ENCODE measurements at places on chromosomes 4 and X.

DNA sequence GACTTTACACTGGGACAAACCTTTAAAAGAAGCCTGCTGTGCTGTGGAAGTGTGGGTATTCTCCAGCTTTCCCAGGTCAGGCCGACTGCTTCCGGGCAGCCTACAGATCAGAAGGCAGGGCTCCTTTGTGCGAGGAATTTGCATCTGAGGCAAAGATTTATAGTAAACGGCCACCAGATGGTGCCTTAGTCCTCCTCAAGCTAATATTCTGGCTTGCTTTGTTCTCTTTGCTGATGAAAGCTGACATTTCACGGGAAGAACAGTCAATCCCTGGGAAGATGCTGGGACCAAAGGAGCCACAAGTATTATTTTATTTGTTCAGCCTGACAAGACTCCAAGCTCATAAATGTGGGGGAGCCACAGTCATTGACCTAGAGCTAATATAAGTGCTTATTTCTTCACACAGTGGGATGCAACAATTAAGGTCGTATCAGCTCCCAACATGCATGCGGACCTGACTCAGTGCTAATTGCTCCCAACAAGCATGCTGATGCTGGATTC, 120.7 kb upstream of the TRIM2 start:
- peak; percentile 56 for DNase-seq

DNA sequence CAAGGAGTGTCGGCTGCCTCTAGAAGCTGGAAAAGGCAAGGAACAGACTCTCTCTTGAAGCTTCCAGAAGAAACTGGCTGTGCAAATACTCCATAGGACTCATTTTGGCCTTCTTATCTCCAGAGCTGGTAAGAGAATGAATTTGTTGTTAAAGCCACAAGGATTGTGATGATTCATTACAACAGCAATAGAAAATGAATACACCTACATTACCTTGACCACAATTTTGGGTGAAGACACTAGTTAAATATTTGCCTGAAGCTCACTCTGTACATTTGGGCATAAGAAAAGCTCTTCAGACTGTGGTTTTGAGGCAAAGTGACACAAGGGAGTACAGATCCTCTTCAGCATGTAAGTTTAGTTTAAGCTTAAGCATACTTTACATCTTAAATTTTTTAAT, 134.5 kb upstream of the TLL1 start:
- no peak for DNase-seq

DNA sequence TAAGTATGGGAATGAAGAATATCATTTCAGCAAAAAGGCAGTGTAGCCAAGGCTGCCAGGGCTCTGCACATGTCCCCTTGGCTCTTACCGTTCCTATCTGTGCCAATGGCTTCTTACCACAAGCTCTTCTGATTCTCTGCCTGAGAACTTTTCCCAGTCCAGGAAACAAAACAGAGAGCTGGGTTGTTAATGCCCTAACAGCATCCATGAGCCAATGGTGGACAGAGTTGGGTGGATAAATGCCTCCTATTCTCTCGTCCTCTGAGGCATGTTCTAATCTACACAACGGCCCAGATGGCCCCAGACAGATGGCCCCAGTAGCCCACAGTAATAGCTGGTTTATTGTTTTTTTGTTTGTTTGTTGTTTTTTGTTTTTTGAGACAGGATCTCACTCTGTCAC, 28.0 kb downstream of the SCD5 start:
- DNase-seq = no peak

GRCh38 chrX:139008185-139008584, 296.7 kb upstream of the FGF13 start:
- DNase-seq = no peak

DNA sequence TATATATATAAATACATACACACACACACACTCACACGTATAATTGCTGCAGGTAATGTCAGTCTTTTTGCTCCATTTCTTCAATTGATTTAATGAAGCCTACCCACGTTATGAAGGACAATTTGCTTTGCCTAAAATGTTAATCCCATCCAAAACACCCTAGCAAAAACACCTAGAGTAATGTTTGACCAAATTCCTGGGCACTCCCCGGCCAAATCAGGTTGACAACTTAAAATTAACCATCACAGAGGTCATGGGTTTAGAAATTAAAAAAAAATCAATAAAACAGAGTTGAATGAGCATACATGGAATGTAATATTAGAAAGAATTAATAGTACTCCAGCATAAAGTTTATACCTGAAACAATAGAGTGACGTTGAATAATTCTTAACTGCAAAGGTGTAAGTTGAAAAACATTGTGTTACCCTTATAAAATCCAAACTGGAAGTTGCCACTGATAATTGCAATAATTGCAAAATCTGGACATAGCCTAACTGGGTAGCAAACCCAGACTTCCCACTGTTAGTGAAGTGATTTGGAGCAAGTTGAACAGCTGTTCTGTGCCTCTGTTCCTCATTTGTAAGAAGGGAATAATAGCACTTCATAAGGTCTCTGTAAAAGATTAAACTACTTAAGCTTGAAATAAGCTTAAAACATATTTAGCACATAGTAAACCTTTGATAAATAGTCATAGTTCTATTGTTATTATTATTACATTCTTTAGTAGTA, 2120.5 kb downstream of the PCDH7 start:
- DNase-seq = no peak

GRCh38 chr4:110854021-110854678, 231.3 kb upstream of the PITX2 start:
- DNase-seq = no peak

- no peak for DNase-seq
Observed at GRCh38 chr4:39820186-39820585, 122.2 kb downstream of the UBE2K start.

- DNase-seq = no peak
Observed at GRCh38 chr4:156889616-156890594, 81.7 kb downstream of the PDGFC start.

GRCh38 chr4:72875138-72875537, 194.4 kb downstream of the COX18 start:
- no peak for DNase-seq

- DNase-seq = no peak
Observed at GRCh38 chr4:176957353-176958118, 164.8 kb upstream of the VEGFC start.

- DNase-seq = no peak
Observed at GRCh38 chr4:139575072-139575471, 19.1 kb upstream of the SETD7 start.

- DNase-seq = no peak
Observed at GRCh38 chr4:178612733-178613132, 1170.5 kb upstream of the AGA start.

- DNase-seq = no peak
Observed at GRCh38 chrX:55161581-55161980, 58.6 kb upstream of the PAGE5 start.

- DNase-seq = no peak
Observed at GRCh38 chr4:106583567-106583966, 215.0 kb upstream of the GIMD1 start.

GRCh38 chr4:170721812-170722373, 632.1 kb upstream of the AADAT start:
- no peak for DNase-seq

DNA sequence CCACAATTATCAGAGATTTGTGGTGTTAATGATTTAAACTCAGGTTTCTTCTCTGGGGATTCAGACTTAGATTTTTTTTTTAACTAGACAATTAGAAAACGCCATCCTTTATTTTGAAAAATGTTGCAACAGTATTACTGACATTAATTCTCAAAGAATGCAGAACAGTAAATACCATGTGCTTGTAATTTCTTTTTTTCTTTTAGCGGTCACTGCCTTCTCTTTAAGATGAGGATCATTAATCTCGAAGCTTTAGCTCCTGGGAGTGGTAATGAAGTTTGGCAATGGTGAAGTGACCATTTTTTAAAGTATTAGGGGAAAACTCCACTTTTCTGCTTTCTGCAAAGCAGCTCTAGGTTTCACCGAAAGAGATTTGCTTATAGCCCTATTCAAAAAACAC, 164.0 kb upstream of the MBNL3 start:
- DNase-seq = no peak

GRCh38 chr4:40992472-40993295, 221.7 kb downstream of the APBB2 start:
- no peak for DNase-seq

GRCh38 chr4:186203406-186203805, 12.0 kb downstream of the CYP4V2 start:
- no peak for DNase-seq

GRCh38 chr4:184649971-184650855, 675 bp downstream of the PRIMPOL start:
- peak; percentile 24 for DNase-seq

GRCh38 chrX:17375367-17375636, 302 bp downstream of the NHS start:
- no peak for DNase-seq

DNA sequence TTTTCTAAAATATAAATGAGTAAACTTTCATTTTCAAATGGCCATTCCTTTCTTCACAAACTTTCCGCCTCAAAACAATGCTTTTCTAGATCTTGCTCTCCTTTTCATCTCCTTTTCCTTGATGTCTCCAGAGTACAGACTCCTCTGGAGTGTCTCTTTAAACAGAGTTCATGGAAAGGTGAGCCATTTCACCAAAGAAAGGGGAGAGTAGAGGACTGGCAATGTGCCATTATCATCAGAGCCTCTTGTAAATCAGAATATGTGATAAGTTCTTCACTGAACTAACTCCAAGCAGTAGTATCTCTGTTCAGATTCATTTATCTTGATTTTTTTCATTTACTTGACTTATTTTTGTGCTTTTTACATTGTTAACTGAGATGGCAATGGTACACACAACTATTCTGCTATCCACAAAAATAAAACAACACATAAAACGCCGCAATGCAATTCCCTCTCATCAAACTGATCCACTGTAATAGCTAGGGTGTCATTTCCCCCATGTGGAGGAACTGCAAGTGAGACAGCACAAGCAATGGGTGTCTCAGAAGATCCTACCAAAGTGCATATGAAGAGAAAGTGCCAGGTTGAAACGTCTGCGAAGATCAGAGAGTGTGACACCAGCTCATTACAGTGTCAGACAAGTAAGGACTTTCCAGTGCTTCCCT, 125.4 kb downstream of the RASL11B start:
- no peak for DNase-seq

- no peak for DNase-seq
Observed at GRCh38 chrX:12975670-12975965, 708 bp downstream of the TMSB4X start.

- no peak for DNase-seq
Observed at GRCh38 chrX:14941301-14941700, 68.1 kb downstream of the MOSPD2 start.

DNA sequence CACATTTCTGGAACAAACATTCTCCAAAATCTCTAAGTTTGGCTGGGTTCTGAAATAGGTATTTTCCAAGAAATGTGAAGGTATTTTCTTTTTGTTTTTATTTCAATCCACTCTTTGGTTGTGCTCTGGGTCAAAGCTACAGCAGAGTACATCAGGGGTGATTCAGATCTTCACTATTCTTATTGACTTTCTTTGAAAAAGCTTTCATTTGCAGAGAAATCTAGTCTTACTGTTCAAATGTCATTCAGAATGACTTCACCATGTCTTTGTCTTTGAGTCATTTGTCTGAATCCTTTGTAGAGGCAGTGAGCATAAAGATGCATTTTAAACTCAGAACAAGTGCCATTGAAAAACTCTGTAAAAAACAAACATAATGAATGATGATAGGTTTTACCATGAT, 547.2 kb upstream of the ADGRL3 start:
- no peak for DNase-seq

DNA sequence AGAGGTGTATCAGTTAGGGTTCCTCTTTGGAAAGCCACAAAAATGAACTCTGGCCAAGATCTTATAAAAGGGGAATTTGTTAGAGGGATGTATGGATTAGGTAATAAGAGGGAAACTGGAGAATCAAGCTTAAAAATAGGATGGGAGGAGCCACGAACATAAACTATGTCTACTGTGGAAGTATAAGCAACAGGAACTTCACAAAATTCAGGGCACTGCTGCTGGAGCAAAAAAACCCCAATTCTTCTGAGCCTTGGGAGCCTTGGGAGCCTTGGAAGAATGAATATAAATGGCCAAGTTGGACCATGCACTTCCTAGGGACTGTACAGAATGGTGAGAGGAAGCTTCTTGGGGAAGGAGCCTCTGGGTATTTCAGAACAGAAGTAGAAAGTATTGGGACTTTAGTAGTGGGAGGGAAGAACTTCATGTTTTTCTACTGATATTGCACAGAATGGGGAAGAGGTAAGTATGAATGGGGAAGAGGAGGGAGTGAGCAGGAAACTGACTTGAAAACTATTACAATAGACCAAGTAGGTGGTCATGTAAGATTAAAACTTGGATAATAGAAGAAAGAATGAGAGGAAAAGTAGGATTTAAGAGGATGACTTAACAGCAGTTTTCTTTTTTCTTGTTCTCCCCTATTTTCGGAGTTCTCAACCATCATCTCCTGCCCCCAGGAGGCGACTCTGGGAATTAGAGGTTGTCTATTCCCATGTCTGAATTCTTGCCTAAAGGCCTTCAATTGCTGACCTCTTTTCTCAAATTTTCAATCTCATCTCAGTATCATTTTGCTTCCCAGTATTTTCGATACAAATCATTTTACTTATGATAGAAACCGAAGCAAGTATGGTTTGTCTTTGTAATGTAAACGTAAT, 44.4 kb upstream of the TAPT1 start:
- no peak for DNase-seq

- DNase-seq = no peak
Observed at GRCh38 chr4:123784626-123785025, 388.0 kb downstream of the SPRY1 start.

DNA sequence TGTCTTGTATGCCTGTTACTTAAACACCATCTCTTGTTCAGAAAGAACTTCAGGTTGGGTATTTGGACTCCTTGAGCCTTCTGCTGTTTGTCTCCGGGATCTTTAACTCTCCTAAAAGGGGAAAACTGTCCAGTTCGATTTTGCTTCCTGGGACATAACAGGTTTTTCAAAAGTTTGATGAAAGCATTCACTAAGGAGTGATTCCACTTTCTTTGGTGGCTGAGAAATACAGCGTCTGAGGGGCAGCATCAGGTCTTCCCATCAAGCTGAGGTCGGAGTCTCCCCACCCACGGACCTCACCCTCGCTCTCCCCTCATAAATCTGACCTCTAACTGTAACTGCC, 1.4 kb downstream of the AFAP1 start:
- DNase-seq = no peak

GRCh38 chrX:40096395-40097091, 1.2 kb downstream of the BCOR start:
- DNase-seq = peak; percentile 58

DNA sequence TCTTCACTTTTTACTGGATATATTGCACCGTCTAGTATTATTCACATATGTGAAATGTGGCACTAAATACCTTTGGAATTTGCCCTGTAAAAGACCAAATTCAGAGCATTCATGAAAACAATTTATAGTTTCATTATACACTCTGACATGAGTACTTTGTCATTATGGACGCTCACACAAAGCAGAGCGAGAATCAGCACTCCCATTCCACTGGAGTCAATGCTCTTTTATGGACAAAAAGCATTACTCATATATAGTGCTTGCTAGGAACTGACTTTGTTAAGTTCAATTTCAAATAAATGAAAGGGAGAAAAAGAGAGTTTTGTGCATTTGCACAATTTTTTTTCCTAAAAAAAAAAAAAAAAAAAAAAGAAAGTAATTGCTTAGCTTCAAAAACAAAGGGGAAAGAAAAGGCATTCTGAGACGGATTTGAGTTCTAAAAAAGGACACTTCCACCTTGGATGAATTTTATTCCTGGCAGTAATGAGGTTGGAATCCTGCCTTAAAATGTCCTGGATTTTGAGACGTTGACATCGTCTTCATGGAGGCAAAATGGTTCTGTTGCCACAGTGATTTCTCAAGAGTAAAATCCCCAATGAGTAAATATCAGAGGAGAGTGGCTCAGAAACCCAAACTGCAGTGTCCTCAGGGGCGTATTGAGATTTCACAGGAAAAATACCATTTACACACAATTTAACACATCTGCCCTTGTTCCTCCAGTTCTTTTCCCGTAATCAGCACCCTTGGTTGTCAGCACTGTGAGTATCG, 34.8 kb downstream of the CCDC149 start:
- no peak for DNase-seq
